SJSA1 (cell line): ENCODE measurements at places on chromosomes 6 and 20. TPM values are rescaled to one million over a fixed set of nuclear protein-coding genes. Genes with fewer than 3 reads are reported as not detected.

Gene PLCB1
- total RNA-seq = 3.9 and 10.0 TPM in 2 replicates

Gene EFCAB8
- total RNA-seq = 0.06 and 0.08 TPM in 2 replicates

Gene LIN28B
- total RNA-seq = not detected in 2 replicates

Gene TSBP1
- total RNA-seq = not detected in 2 replicates

Gene C20orf141
- total RNA-seq = not detected in 2 replicates

Gene C6orf141
- total RNA-seq = not detected in 2 replicates

Gene DNAAF9
- 9.4 and 12.3 TPM in 2 replicates for total RNA-seq

Gene POLR1C
- 24.4 and 28.3 TPM in 2 replicates for total RNA-seq

Gene NOX3
- not detected in 2 replicates for total RNA-seq

DNA sequence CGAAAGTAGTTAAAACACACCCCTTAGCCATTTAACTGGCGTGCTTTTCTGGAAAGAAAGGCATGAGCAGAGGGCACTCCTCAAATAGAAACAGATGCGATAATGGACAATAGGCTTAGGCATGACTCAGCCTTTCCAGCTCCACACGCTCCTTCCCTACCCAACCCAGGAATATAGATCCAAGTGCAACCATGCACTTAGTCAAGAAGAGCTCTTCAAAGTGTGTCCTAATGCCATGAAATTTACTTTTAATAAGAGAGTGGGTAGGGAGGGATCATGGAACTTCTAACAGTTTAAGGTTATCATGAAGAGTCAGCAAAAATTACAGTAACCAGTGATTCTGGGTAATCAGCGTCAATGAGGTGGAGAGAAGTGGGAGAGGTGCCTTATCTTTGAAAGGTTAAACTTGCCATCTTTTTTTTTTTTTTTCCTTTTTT, 2.4 kb upstream of the EFHC1 start:
- DNase-seq = peak; percentile 81

- DNase-seq = no peak
Measured at GRCh38 chr6:44228836-44229235, 5.4 kb downstream of the SLC29A1 start.

GRCh38 chr20:48820649-48820973, 7.2 kb downstream of the PREX1 start:
- no peak for DNase-seq

DNA sequence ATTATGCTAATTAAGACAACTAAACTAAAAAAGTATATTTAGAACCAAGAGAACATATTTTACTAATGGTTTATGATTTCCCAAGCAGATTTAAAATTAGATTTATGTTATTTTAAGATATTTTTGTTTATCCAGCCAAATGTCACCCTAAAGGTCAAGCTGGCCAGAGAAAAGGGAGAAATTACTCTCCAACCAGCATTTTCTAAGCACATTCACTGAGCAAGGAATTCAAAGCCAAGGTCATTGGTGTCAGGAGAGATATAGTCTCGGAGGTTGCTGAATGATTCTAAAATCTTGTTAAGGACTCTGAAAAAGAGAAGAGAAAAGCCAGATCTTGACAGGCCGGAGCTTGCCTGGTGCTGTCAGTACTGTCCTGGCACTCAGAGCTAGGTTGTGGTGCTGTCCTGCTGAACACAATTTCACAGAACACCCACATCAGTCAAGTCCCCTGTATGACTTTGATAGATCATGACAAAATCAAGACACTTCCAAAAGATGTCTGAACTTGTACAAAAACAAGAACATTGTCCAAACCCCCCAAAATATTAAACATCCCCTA, 222.3 kb upstream of the SMLR1 start:
- DNase-seq = no peak

- peak; percentile 58 for DNase-seq
Measured at GRCh38 chr6:141483598-141484061, 649.1 kb upstream of the GJE1 start.

DNA sequence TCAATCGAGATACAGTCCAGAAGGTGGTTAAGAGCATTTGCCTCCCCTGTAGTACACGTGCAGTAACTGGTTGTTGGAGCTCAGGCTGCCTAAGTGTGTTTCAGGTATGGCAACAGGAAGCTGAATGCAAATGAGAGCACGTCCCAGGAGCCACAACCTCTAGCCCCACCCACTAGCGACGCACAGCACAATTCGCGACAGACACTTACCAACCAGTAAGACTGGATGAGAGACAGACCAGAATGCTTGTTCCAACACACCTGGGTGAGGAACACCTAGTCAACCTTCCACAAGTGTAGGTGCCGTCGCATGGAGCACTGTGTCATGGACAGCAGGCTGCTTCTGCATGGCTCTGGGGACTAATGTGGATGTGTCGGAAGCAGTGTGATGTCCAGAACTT, 7.2 kb upstream of the SERPINB1 start:
- DNase-seq = no peak

- DNase-seq = no peak
Measured at GRCh38 chr6:165729307-165729936, 66.4 kb upstream of the PDE10A start.

GRCh38 chr20:9319687-9320384, 194.6 kb upstream of the LAMP5 start:
- no peak for DNase-seq

DNA sequence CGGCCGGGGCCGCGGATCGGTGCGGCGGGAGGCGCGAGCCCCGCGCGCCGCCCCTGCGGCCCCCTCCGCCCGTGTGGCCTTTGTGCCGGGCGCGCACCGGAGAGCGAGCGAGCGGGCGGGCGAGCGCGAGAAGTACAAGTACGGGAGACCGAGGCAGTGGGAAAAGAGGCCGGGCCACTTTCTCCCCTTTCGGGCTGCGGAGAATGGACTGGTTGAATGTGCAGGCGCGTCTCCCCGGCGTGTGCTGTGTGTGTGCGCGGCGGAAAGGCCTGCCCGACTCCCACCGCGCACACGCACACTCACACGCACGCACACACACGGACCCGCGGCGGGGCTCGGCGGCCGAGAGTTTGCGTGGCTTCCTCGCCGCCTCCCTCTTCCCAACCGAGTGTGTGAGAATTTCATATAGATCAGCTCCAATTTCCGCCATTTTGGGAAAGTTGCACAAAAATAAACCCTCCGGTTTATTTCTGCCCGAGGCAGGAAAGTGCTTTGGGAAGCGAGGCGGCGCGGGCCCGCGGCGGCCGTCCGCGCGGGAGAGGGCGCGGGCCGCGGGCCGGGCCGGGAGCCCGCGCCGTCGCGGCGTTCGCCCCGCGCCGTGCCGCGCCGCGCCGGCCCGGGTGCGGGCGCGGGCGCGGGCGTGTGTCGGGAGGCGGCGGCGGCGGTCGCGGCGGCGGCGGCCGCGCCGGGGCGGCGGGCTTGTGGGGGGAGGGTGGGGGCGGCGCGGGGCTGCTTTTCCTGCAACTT, 1.1 kb downstream of the L3MBTL3 start:
- DNase-seq = no peak

- no peak for DNase-seq
Measured at GRCh38 chr6:24905483-24905882, 30.3 kb downstream of the RIPOR2 start.

GRCh38 chr20:36035745-36036144, 67.4 kb downstream of the CNBD2 start:
- DNase-seq = peak; percentile 42

GRCh38 chr6:15344192-15344519, 98.3 kb downstream of the JARID2 start:
- no peak for DNase-seq

- no peak for DNase-seq
Measured at GRCh38 chr6:30061858-30062458, 893 bp downstream of the POLR1H start.

- DNase-seq = no peak
Measured at GRCh38 chr20:48723308-48724264, 104.2 kb downstream of the PREX1 start.

DNA sequence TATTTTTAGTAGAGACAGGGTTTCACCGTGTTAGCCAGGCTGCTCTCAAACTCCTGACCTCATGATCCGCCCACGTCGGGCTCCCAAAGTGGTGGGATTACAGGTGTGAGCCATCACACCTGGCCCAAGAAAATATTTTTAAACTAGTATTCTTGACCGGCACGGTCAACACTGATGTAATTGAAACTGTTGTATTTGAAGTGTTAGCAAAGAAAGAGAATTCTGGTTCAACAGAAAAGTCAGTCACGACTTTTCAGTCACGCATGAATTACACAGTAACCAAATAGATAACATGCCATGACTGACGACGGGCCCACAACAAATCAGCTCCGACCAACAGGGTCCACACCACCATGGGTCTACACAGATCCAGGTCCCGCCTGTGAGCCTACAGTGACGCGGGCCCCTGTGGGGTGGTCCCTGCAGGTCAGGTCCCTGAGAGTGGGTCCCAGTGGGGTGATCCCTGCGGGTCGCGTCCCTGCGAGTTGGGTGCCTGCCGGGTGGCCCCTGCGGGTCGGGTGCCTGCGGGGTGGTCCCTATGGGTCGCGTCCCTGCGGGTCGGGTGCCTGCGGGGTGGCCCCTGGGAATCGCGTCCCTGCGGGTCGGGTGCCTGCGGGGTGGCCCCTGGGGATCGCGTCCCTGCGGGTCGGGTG, 1.0 kb downstream of the GMEB2 start:
- DNase-seq = no peak

DNA sequence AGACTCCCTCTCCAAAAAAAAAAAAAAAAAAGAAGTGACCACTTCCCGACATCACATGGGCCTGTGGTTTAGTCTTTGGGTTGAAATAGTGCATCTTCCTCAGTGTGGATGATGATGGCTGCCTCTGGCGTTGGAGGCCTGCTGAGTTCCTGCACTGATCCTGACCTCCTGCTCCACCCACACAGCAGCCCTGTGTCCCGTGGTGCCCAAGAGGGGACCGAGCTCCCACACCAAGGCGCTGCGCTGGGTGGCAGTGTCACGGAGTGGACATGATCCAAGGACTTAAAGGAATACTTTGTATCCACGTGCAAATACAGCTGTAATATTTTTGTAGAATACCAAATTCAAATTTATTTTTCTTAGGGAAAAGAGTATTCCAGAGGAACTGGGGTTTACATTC, 109.2 kb upstream of the PHACTR3 start:
- DNase-seq = peak; percentile 29

GRCh38 chr6:54003316-54003715, 107.9 kb upstream of the MLIP start:
- no peak for DNase-seq

DNA sequence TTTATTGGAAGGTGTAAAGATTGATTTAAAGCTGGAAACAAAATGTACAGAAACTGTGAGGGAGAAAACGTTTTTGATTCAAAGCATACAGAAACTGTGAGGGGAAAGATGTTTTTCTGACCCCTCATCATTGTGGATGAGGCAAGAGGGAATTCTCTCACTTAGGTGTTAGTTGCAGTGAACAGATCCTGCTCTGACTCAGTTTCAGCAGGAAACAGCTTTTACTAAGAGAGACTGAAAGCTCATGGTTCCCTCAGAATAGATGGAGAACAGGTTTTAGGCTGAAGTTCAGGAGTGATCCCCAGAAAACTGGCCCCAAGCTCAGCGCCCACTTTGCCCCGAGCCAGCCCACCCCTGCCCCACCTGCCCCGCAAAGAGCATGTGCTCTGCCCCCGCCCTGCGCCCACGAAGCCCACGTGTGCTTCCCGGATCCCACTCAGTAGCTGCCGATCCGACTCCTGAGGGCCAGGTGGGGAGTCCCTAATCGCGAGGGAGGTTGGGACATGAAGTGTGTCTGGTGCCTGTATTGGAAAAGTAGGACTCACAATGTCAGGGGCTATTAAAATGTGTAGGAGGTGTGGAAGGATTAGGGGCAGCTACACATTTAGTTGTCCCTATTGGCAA, 41.2 kb downstream of the DUSP22 start:
- DNase-seq = no peak

- no peak for DNase-seq
Measured at GRCh38 chr6:97812940-97813339, 529.9 kb upstream of the MMS22L start.

DNA sequence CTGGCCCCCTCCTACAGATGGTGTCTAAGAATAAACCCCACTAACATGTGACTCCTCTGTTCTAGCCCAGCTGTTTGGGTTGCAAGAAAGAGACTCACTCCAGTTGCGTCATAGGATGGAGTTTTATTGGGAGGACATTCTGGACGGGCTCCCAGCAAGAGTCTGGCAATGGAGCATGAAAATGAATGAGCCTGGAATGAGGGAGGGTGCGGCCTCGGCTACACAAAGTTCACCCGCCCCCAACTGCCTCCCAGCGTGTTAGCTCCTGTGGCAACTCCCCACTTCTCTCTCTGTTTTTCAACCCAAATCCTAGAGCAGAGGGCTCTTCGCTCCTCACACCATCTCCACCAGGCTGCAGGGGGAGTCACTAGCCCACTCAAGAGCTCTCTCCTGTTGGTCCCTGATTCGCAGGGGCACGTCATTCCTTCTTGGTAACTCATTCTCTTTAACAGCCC, 5.1 kb upstream of the ADAM33 start:
- DNase-seq = no peak

GRCh38 chr6:148177589-148178233, 164.9 kb upstream of the SASH1 start:
- DNase-seq = peak; percentile 70

GRCh38 chr6:96898241-96898851, 655 bp upstream of the NDUFAF4 start:
- DNase-seq = no peak

DNA sequence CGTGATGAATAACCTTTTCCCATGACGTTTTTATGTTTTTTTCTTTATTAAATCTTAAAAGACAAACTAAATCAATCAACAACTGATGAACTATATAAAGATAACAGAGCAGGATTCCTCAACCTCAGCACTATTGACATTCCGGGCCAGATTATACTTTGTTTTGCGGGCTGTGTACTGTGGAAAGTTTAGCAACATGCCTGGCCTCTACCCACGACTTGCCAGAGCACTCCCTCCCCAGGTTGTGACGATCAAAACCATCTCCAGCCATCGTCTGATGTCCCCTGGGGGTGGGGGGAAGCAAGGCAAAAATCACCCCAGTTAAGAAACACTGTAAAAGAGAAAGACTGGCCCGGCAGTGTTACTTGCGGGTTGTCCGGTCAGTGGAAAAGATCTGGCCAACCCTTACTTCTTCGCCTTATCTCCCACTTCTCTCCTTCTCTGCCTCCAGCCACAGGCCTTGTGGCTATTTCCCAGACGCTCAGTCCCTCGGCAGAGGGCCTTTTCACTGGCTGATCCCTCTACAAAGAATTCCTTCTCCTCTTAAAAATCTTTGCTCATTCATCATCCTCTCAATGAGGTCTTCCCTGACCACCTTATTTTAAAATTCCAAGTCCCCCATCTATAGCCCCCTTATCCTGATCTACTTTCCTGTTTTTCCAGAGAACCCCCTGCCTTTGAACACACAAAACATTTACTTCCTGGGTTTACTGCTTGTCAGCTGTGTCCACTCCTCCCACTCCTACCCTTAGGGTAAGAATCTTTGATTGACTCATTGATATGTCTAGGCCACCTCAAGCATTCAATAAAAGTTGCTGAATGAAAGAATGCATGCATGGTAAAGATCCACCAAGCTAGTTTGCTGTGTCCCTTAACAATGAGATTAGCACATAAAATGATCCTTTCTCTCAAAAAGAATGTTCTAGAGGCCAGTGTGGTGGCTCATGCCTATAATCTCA, 14.7 kb upstream of the RAB22A start:
- DNase-seq = no peak

DNA sequence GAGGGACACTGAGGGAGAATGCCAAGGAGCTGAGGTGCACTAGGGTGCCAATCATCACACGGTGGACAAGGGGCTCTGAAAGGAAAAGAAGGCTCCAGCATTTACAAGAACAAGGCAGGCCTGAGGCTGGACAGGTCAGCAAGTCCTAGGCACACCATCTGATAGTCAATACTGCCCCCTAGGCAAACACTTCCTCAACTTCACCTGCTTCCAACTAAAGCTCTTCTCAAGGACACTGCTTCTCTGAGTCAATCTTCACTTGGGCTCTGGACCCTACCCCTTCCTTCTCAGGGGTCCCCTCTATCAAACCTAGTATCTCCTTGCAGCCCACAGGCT, 37.7 kb upstream of the SLC4A11 start:
- DNase-seq = no peak
